CD8-positive, alpha-beta memory T cell (primary cell): ENCODE measurements at places on chromosomes 11 and 22. TPM values are rescaled to one million over a fixed set of nuclear protein-coding genes. Genes with fewer than 3 reads are reported as not detected.

C11orf97 gene
- total RNA-seq, result not detected

- no peak for DNase-seq
Measured at GRCh38 chr11:76140912-76141574, 65.3 kb downstream of the WNT11 start.

KCNA4 gene
- total RNA-seq, result not detected

GRCh38 chr11:2996976-2997375, 4.8 kb upstream of the NAP1L4 start:
- DNase-seq, result no peak

GRCh38 chr11:81700076-81700475, 1033.6 kb downstream of the FAM181B start:
- no peak for DNase-seq
